CD4-positive, alpha-beta T cell treated with Interferon alpha-2 for 1 hour (primary cell): ENCODE measurements at places on chromosomes 3 and 15.
A peak's percentile ranks its signal among the peaks of the same experiment; 100 is the strongest.

DNA sequence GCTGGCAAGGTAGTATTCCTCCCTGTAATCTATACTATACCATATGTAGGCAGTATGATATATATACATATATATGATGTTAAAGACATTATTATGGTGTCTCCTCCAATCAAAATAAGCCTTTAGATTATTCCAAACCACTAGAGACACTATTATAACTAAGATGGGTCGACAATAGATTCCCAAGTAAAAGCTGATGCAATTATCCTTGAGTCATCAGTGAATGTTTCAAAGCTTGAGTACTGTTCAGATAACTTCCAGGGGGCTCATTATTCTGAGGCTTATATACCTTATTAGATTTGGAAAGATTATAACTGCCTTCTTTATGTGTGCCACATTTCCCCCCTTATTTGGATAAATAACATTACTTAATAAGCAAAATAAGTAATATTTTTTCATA, 11.9 kb upstream of the C3orf38 start:
- DNase-seq = no peak

DNA sequence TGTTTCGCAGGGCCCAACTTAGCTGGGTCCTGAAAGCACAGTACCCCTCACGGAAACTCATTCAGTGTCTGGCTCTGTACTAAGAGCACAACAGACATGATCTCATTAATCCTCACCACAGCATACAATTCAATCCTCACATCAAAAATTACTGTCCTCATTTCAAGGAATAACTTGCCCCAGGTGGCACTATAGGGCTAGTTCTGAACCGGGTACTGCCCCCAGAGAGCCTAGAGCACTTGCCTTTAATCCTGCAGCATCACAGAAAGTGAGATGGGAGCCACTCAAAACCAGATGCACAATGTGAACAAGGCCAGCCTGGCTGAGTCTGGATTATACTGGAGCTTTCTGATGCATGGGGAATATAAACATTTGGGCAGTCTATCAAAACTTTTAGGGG, 122.6 kb downstream of the OSBPL10 start:
- DNase-seq = no peak

DNA sequence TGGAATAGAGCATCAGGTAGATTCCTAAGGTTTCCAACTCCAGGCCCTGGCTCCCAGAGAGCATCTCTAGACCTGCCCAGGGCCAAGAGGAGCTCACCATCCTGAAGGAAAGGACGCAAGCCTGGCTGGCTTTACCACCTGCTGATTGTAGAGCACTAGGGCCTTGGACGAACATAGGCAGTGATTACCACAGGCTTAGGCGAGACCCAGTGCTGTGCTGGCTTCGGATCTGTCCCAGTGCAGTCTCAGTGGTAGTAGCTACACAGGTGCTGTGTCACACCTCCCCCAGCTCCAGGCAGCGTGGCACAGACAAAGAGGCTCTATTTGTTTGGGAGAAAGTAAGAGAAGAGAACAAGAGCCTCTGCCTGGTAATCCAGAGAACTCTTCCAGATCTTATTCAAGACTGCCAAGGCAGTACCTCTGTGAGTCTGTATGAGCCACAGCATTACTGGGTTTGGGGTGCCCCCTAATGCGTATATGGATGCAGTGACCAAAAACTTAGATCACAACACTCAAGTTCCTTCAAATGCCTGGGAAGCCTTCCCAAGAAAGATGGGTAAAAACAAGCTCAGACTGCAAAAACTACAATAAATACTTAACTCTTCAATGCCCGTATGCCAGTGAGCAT, 25.4 kb downstream of the ISG20 start:
- peak; percentile 66 for DNase-seq

- no peak for DNase-seq
Measured at GRCh38 chr3:168539909-168540308, 444.2 kb upstream of the GOLIM4 start.

DNA sequence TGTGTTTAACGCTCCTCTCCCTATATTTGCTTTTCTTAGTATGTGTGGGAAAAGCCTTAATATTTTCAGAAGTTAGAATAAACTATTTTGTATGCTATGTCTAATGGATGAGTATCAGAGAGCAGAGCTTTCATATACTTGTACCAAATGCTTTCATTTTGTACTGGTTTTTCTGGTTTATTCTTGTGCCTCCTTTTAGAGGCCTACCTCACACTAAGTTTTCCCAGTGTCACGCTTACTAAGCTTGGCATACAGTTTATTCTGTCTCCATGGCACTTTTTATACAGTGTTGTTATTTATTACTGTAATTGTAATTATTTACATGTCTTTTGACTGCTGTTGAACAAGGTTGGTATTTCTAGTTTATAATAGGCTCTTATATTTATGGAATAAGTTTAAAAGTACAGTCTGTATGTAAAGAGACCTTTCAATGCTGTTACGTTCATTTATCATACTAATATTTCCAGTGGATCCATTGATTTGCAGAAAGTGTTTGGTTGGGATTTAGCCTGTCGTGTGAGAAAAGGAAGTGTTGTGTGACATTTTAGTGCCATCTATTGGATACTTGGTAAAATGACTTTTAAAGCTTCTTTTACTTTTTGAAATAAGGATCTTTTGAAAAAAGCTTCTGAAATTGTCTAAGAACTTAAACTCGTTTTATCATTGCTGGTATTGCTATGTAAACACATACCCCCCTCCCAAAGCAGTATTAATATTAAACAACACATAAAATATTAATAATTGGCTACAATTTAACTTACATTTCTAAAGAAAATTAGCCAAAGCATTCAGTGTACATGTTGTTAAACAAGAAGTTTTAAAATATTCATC, 5.2 kb upstream of the EBLN2 start:
- DNase-seq = no peak
